H1 (cell line): ENCODE measurements at places on chromosomes 5 and 9.

DNA sequence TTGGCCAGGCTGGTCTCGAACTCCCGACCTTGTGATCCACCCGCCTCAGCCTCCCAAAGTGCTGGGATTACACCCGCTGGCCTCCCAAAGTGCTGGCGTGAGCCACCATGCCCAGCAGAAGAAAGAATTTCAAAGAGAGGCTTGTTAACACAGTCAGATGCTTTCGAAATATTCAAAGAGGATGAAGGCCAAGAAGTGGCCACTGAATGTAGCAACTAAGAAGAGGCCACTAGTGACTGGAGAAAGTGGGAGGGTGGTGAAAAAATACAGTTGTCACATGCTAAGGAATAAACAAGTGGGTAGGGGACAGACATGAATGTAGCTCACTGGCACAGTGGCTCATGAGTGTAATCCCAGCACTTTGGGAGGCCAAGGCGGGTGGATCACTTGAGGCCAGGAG, 13.0 kb upstream of the TPM2 start:
- no peak overlapping the region for H3K4me3 ChIP-seq
- H3K36me3 ChIP-seq: peaks cover 46% of the 10 kb centered on the region
- DNase-seq: no peak
- no peaks in the 10 kb centered on the region for H3K4me1 ChIP-seq
- H3K27me3 ChIP-seq: no peaks in the 10 kb centered on the region

DNA sequence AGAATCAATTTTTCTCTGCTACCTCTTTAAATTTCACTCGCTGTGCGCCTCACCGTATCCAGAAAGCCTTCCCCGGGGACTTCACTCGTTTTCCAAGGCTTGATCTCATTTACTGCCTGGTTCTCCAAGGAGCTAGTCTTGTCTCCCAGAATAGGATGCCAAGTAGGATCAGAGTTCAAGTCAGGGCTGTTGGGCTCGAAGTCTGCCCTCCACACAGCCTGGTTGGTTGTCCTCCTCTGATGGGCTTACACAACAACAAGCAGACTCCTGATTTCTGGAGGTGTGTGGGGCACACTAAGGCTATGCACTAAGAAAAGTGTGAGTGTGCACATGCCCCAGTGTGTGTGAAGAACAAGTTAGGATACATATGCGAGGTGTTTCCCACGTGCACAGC, 14.0 kb upstream of the TNIP1 start:
- DNase-seq: no peak
- no peak overlapping the region for H3K4me3 ChIP-seq
- no peak overlapping the region for H3K27ac ChIP-seq
- H3K4me1 ChIP-seq: peaks cover 17% of the 10 kb centered on the region; the same call in 1 of the 2 replicates

GRCh38 chr5:10876006-10876744, 115.1 kb upstream of the DAP start:
- no peak overlapping the region for H3K27ac ChIP-seq
- no peaks in the 10 kb centered on the region for H3K27me3 ChIP-seq
- no peak overlapping the region for H3K4me3 ChIP-seq
- DNase-seq: no peak
- H3K4me1 ChIP-seq: no peaks in the 10 kb centered on the region
- no peaks in the 10 kb centered on the region for H3K36me3 ChIP-seq

- no peaks in the 10 kb centered on the region for H3K36me3 ChIP-seq
- no peak for DNase-seq
- H3K4me3 ChIP-seq: no peak overlapping the region
- no peak overlapping the region for H3K27ac ChIP-seq
- no peaks in the 10 kb centered on the region for H3K27me3 ChIP-seq
These were observed 60.2 kb downstream of the OSTF1 start for GRCh38 chr9:75148561-75148960.

DNA sequence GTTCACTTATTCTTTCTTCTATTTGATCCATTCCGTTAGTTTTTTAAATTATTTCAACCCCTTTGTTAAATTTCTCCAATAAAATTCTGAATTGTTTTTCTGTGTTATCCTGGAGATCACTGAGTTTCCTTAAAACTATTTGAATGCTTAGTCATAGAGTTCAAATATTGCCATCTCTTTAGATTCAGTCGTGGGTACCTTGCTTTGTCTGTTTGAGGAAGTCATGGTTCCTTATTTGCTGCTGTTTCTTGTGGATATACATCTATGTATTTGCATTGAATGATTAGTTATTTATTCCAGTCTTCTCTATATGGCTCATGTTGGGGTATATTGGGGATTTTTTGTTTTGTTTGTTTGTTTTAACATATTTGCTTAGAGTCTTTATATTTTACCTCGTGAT, 80.6 kb downstream of the HINT1 start:
- no peak for DNase-seq
- H3K36me3 ChIP-seq: no peaks in the 10 kb centered on the region
- H3K27me3 ChIP-seq: no peaks in the 10 kb centered on the region
- no peak overlapping the region for H3K27ac ChIP-seq
- H3K4me3 ChIP-seq: no peak overlapping the region
- no peaks in the 10 kb centered on the region for H3K4me1 ChIP-seq

- no peak for DNase-seq
- H3K36me3 ChIP-seq: no peaks in the 10 kb centered on the region
- no peak overlapping the region for H3K27ac ChIP-seq
- H3K4me1 ChIP-seq: peaks cover 3% of the 10 kb centered on the region
These were observed 860.6 kb upstream of the SEMA6A start for GRCh38 chr5:117435203-117435602.

- DNase-seq: no peak
- no peak overlapping the region for H3K27ac ChIP-seq
- H3K4me3 ChIP-seq: no peak overlapping the region
- H3K4me1 ChIP-seq: no peaks in the 10 kb centered on the region
- peaks cover 79% of the 10 kb centered on the region for H3K36me3 ChIP-seq
These were observed 32.4 kb upstream of the C5orf24 start for GRCh38 chr5:134813407-134813806.

DNA sequence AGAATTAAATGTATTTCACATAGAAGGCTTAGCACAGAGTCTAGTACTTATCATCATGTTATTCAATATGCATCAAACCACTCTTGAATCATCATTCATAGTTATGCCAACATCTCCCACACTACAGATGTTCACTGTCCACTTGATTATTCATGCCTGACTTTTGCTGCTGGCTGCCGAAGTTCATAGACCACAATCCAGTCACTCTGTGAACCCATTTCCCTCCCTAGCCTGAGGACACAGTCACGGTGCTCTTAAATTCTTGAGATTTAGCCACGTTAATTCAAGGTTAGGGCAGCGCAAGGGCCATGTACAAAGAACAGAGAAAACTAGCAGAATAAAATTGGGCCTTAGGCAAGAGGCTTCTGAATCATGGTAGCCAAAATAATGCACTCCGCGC, 32.4 kb downstream of the ABCA1 start:
- no peaks in the 10 kb centered on the region for H3K27me3 ChIP-seq
- H3K36me3 ChIP-seq: no peaks in the 10 kb centered on the region
- H3K27ac ChIP-seq: no peak overlapping the region
- peaks cover 4% of the 10 kb centered on the region for H3K4me1 ChIP-seq
- DNase-seq: no peak

- H3K4me3 ChIP-seq: no peak overlapping the region
- no peaks in the 10 kb centered on the region for H3K4me1 ChIP-seq
- DNase-seq: no peak
- H3K36me3 ChIP-seq: no peaks in the 10 kb centered on the region
- no peaks in the 10 kb centered on the region for H3K27me3 ChIP-seq
- H3K27ac ChIP-seq: no peak overlapping the region
These were observed 94.4 kb upstream of the IFNE start for GRCh38 chr9:21576331-21577189.

GRCh38 chr9:104905153-104905901, 22.6 kb downstream of the ABCA1 start:
- no peaks in the 10 kb centered on the region for H3K36me3 ChIP-seq
- no peaks in the 10 kb centered on the region for H3K4me1 ChIP-seq
- H3K27me3 ChIP-seq: no peaks in the 10 kb centered on the region
- H3K27ac ChIP-seq: no peak overlapping the region
